ENCODE measurements at places on chromosomes 4 and X.

- no peak for DNase-seq
Measured at GRCh38 chr4:169715826-169716225, 41.9 kb downstream of the HPF1 start.

- no peak for DNase-seq
Measured at GRCh38 chrX:67570839-67571238, 27.0 kb downstream of the AR start.

GRCh38 chr4:8662776-8663175 lies 70.2 kb downstream of the CPZ start:
- DNase-seq: no peak

DNA sequence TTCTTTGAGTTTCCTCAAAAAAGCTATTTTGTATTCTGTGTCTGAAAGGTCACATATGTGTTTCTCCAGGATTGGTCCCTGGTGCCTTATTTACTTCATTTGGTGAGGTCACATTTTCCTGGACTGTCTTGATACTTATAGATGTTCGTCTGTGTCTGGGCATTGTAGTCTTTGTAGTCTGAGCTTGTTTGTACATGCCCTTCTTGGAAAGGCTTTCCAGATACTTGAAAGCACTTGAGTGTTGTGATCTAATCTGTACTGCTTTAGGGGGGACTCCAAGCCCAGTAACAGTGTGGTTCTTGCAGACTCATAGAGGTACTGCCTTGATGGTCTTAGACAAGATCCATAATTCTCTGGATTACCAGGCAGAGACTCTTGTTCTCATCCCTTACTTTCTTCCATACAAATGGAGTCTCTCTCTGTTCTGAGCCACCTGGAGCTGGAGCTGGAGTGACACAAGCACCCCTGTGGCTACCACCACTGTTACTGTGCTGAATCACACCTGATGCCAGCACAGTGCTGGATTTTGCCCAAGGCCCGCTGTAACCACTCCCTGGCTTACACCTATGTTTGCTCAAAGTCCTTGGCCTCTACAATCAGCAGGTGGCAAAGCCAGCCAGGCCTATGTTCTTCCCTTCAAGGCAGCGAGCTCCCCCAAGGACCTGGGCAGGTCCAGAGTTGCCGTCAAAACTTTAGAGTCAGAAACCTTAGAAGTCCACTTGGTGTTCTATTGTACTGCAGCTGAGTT lies 72.3 kb upstream of the EFHC2 start:
- no peak for DNase-seq

GRCh38 chr4:37993806-37994205 lies 33.6 kb downstream of the PTTG2 start:
- no peak for DNase-seq

GRCh38 chrX:119784747-119785446 lies 6.5 kb downstream of the RPL39 start:
- peak; percentile 52 for DNase-seq

DNA sequence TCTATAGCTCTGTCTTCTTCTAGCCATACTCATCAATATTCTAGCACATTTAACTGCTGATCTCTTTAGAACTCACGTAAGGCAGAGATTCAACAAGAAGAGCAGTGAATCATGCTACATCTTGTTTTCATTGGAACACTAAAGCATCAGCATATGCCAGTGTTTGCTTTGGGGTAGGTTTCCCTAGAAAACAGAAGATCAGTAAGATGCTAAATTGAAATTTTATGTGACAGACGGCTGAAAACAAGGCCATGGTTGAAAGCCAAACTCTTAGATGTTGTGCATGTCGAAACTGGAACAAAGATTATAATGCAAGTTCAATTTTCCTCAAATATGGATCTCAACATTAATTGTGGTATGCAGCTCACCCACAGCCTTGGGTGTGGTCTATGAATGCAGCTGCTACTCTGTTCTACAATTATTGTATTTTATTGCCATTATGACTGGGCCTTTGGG lies 107.6 kb downstream of the PDLIM5 start:
- DNase-seq: no peak

DNA sequence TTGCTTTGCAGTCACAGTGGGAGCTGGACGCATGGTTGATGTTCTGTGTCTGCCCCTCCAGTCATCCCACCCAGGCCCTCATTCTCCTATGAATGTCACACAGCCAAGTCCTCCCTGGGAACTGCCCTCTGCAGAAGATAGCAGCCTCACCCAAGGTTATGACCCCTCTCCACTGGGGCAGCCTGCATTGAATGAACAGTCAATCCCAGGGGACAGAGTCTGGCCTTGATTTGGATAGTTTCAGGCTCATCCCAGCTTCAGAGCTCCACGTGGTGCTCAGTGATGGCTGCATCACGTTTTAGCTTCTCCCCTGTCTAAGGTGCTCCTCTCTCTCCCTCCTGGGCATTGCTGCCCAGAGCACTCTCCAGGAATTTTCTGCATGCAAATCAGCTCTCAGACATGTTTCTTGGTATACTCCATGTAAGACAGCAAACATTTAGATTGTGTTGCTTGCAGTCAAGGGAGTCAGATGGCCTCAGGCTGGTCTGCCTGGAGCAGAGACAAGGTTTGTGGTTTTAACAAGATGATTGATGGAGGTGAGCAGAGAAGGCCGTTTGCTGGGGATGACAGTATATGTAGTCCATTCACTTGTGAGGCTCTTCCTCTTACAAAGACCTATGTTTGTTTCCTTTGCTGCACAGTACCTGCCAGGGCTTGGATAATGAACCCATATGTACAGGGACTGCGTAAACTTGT lies 56.1 kb upstream of the MSX1 start:
- DNase-seq: no peak

- no peak for DNase-seq
Measured at GRCh38 chrX:68931345-68931744, 102.5 kb downstream of the EFNB1 start.

GRCh38 chr4:156515295-156515694 lies 456.3 kb downstream of the PDGFC start:
- DNase-seq: no peak

DNA sequence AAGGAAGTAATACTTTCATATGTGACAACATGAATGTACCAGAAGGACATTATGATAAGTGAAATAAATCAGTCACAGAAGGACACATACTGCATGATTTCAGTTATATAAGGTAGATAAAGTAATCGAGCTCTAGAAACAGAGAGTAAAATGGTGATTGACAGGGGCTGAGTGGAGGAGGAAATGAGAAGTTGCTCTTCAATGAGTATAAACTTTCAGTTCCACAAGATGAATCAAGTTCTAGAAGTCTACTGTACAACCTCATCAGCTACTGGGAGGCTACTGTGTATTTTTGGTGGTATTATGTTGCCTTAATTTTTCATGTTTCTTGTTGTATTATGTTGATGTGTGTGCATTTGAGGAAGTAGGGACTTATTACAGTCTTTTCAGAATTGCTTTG lies 270.9 kb upstream of the GRIA3 start:
- no peak for DNase-seq

DNA sequence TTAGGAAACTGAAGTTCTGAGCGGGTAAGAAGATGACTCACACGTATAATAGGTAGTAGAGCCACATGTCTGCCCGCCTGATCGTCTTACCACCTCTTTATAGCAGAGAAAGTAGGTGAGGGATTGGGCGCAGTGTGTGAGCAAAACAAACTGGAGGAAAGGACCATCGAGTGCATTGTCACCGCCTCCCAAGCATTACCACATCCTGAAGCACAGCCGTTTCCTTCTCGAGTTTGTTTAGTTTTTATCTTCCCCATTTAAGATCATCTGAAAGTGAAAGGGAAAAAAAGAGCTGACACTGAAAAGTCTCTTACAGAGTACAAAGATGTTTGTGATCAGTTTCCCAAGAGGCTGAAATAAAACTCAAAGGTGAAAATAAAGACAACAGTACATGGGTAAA lies 14.8 kb downstream of the PDK3 start:
- DNase-seq: peak; percentile 62

- no peak for DNase-seq
Measured at GRCh38 chrX:69321006-69321655, 155.9 kb upstream of the PJA1 start.

DNA sequence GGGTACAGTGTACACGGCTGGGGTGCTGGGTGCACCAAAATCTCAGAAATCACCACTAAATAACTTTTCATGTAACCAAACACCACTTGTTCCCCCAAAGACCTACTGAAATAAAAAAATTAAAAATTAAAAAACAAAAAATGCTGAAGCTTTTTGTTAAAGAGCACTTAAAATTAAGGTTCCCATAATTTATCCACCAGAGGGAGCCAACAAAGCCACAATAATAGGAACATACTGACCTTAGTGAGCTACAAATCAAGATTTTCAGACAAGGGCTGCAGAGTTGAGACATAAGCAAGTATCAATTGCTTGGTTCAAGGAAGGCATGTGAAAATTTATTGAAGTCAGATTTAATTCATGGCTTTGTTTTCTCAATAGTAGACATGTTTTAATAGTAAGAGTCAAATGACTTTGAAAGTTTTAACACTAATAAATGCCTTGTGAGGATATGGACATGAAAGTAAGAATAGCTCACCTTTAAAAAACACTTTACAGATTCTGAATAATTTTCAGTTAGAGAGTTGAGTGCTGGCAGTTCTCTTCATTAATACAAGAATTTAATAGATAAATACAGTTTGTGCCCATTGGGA lies 43.0 kb upstream of the SCOC start:
- DNase-seq: no peak

- no peak for DNase-seq
Measured at GRCh38 chrX:16488959-16489358, 161.0 kb upstream of the S100G start.

- no peak for DNase-seq
Measured at GRCh38 chr4:610411-611261, 14.7 kb upstream of the PDE6B start.

GRCh38 chrX:44705817-44706551 lies 137.8 kb upstream of the DUSP21 start:
- no peak for DNase-seq

Measured in activated CD8-positive, alpha-beta memory T cell treated with anti-CD3 and anti-CD28 coated beads, Interleukin-2, amount 50 U/mL, for 4 hours (primary cell).